ENCODE measurements at places on chromosomes 5 and 9.

GRCh38 chr5:81552852-81553566 lies 159.1 kb upstream of the ACOT12 start:
- peak; percentile 10 for DNase-seq

GRCh38 chr9:120924698-120925534 lies 1.7 kb downstream of the TRAF1 start:
- DNase-seq: peak; percentile 82

DNA sequence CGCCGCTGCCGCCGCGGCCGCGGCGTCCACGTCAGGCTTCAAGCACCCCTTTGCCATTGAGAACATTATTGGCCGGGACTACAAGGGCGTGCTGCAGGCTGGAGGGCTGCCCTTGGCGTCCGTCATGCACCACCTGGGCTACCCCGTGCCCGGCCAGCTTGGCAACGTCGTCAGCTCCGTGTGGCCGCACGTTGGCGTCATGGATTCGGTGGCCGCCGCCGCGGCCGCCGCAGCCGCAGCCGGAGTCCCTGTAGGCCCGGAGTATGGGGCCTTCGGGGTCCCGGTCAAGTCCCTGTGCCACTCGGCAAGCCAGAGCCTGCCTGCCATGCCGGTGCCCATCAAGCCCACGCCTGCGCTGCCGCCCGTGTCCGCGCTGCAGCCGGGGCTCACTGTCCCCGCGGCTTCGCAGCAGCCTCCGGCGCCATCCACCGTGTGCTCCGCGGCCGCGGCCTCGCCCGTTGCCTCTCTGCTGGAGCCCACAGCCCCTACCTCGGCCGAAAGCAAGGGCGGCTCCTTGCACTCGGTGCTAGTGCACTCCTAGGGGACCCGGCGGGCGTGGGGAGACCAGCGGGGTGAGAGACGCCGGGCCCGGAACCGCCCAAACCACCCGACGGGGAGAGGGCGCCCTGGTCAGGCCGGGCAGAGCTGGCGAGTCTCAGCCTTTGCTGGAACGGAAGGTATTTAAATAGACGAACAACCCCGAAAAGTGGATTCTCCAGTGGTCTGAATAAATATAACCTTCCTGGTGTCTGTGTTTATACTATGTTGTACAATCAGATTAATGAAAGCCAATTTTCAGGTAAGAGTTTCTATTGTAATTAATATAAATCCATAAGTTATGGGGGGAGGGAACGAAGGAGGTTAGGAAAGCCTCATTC lies 1.2 kb downstream of the FOXB2 start:
- no peak for DNase-seq

DNA sequence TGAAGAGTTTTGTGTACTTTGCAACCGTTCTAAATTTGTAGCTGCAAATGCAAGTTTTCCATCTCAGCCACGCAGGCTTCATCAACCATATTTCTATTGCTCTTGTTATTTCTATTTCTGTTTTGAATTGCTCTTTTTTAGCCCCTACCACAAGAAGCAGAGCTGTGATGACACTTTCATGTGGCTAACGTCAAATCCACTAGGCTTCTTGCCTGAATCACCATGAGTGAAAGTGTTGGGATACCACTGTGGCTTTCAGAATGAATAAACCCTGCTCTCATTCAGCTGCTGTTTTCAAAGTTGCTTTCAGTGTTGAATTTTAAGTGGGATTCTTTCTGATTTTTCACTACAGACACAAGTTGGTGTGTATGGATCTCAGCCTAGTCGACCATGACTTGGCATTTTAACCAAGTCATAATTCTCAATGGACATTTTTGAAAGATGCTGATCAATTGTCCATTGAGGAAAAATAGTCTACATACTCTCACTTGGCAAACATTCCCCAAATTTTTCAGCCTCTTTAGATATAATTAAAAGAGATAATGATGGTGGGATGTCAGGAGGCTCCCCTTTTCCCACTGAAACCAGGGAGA lies 41.0 kb upstream of the MTAP start:
- no peak for DNase-seq

DNA sequence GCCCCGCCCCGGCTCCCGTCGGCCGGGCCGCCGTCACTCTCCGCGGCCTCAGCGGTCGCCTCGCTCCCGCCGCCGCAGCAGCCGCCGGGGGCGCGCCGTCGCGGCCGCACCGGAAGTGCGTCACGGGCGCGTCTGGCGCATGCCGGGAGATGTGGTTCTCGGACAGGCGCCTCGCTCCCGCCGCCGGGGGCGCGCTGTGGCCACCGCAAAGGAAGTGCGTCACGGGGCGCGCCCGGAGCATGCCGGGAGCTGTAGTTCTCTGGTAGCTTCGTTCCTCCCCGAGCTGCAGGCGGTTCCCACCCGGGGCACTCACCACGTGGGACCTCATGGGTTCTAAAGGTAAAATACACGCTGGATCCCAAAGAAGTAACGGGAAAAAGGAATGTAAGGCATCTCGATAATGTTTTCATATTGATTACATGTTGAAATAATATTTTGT lies at the start of gene UBAC1:
Gene UBAC1 (minus strand): TSS at position 97 of the 439 bp plus-strand sequence. CDS start 211 bp downstream, outside the sequence.
- peak; percentile 93 for DNase-seq

DNA sequence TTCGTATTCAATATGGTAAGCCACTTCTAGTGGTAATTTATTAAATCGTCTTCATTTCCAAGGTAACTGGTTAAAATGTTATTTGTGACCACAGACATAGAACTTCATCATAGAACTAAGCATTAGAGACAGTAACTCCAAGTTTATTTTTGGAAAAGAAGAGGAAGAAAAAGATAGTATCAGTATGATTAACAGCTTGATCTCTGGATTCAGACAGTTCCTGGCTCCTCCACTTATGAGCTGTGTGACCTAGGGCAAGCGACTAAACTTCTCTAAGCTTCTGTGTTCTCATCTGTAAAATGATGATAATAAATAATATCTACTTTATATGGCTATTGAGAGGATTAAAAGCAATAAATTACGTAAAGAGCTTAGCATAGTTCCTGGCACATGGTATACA lies 29.8 kb upstream of the TNPO1 start:
- DNase-seq: no peak

DNA sequence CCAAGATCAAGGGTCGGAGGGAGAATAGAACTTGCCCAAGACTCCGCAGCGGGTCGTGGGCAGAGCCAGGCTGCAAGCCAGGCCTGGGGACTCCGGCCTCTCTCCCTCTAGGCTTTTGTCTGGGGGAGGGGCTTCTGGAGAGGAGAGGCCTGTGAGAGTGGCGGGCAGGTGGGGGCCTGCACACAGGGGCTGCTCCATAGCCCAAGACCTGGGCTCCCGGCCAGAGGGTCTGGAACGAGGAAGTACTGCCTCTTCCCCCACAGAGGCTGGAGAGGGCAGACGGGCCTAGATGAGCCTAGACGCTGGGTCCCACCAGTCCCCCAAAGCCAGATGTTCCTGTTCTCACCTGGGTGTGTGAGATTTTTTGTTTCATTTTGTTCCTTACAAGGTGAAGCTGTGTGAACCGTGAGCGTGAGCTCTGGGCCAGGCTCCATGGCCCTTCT lies 5.2 kb upstream of the ST6GALNAC6 start:
- no peak for DNase-seq

DNA sequence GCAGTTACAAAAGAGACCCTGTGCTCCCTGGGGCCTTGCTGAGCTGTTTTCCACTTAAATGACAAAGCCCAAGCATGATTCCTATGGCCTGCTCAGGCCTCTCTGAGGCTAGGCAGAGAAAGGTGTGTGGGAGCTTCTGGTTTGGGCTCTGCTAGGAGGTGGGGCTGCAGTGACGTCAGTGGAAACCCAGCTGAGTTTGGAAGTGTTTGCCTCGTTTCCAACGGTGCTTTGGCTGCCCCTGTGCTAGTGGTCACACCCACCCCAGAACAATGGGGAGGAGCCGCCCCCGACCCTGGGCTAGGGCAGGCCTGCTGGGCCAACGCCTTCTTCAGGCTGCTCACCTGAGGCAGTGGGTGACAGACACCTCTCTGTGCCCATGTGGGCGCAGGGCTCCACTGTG lies 10.4 kb downstream of the ANGPTL2 start:
- no peak for DNase-seq

DNA sequence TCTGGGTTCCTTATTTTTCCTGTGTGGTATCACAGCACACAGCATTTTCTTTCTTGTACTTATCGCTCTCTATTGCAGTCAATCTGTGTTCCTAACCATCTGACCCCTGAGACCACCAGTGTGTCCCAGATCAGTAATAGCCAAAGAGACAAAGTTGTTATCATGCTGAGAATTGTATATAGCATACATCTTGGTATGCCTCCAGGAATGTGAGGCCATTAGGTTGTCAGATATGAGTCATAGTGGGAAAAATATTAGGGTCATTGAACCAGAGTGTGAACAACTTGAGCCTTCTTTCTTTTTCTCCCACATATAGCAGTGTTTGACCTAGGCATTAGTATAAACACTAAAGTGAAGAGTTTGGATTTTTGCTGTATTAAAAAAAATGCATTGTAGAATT lies 106.3 kb downstream of the NDUFAF2 start:
- peak; percentile 55 for DNase-seq
